ENCODE measurements at places on chromosomes 6 and 20.

- no peak for DNase-seq
Observed at GRCh38 chr6:158476389-158476788, 83.5 kb upstream of the TMEM181 start.

DNA sequence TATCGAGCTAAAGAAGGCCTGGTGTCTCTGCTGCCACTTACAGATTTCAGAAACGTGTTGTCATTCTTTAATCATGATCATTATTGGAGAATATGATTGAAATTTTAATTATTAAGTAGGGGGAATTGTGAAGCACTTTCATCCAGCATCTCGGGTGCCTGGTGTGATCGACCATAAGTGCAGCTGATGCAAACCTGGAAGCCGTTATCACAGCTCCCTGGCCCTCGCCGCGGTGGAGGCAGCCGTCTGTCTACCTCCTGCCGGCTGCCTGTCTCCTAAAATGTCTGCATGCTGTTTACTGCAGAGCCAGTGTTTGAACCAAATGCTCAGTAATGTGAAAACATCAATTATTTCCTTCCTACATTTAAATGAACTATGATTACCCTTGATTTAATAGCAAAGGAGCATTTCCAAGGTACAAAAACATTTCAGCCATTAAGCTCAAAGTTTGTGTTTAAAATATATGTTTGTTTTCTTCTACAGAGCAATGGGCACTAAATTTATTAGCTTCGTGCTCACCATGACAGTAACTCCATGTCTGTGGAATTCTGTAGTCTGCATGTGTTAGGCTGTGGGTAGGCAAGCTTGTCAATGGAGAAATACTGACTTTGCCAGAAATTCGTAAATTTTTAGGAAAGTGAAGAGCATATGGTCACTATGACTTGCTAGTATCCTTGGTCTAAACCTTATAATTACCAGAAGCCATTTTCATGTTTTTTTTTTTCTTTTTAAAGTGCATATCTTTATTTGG is 184.5 kb upstream of the AGPAT4 start:
- no peak for DNase-seq

GRCh38 chr6:36807750-36808149 is 31.5 kb downstream of the CPNE5 start:
- DNase-seq: no peak

- DNase-seq: no peak
Observed at GRCh38 chr6:100517633-100518032, 52.9 kb upstream of the SIM1 start.

Data from activated T-helper 1 cell treated with anti-CD3 and anti-CD28 coated beads, Interleukin-12 subunit alpha, Interleukin-12 subunit beta, Interleukin-2, Interleukin-4 antibody, amounts not matched to agents 30 ng/mL and 10 ng/mL and 1 ng/mL, durations not matched to agents 14 hours and 24 hours and 36 hours (primary cell).